ENCODE measurements at places on chromosomes 2 and 18. TPM values are rescaled to one million over a fixed set of nuclear protein-coding genes. Genes with fewer than 3 reads are reported as not detected.

Gene RESP18
- not detected for polyA plus RNA-seq

Gene GALNT3
- polyA plus RNA-seq, result 16.7 TPM

- DNase-seq, result no peak
Observed at GRCh38 chr18:38940475-38940862, 1374.9 kb upstream of the CELF4 start.

DNA sequence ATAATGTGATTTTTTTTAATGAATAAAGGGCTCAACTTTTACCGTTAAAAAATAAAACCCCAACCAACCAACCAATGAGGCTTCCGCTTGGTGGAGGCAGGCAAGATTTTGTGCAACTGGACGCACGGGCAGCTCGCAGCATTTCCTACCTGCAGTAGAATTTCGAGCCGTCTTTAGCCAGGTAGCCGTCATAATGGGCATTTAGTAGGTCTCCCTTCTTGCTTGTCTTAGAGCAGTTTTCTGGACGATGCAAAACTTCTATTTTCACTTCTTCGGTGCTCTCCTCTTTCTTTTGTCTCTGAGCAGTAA lies 316 bp downstream of the FKBP7 start:
- no peak for DNase-seq

Gene PARD6G
- polyA plus RNA-seq, result 31.0 TPM

- no peak for DNase-seq
Observed at GRCh38 chr2:240722796-240723735, 31.4 kb downstream of the AQP12A start.

DNA sequence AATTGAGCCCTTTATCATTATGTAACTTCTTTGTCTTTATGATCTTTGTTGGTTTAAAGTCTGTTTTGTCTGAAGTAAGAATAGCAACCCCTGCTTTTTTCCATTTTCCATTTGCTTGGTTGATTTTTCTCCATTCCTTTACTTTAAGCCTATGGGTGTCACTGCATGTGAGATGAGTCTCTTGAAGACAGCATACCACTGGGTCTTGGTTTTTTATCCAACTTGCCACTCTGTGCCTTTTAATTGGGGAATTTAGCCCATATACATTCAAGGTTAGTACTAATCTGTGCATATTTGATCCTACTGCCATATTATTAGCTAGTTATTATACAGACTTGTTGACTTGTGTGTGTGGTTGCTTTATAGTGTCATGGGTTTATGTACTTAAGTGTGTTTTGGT lies 89.6 kb downstream of the NBEAL1 start:
- no peak for DNase-seq
